ENCODE measurements at places on chromosomes 2 and 18. TPM values are rescaled to one million over a fixed set of nuclear protein-coding genes. Genes with fewer than 3 reads are reported as not detected.
A peak's percentile ranks its signal among the peaks of the same experiment; 100 is the strongest.

DNA sequence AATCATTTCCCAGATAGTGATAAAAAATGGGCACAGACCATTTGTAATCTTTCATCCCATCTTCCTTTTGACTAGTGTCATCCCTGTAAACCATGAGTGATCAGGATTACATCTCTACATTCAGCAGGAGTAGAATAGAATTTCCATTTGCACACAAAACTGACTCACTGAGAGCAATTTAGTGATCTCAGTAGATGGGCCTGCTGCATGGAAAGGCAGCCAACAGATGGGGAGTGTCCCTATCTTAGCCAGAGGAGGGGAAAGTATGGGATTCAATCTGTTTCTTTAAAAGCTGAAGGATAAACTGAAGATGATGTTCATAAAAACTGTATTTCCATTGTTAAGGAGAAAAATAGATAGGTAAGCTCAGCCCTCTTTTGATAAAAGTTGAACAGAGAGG, 441.7 kb downstream of the ZNF521 start:
- H3K36me3 ChIP-seq = no peaks in the 10 kb centered on the region
- H3K27me3 ChIP-seq = no peaks in the 10 kb centered on the region
- no peaks in the 10 kb centered on the region for H3K4me1 ChIP-seq
- no peak overlapping the region for H3K4me3 ChIP-seq
- no peak for DNase-seq

DNA sequence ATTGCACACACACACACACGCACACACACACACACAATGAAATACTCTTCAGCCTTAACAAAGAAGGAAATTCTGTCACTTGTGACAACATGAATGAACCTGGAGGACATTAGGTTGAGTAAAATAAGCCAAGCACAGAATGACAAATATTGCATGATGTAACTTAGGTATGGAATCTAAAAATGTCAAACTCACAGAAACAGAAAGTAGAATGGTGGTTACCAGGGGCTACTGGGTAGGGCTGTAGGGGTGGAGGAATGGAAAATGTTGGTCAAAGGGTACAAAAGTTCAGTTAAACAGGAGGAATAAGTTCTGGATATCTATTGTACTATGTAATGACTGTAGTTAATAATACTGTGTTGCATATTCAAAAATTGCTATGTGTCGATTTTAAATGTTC, 29.5 kb downstream of the SCN2A start:
- no peaks in the 10 kb centered on the region for H3K4me1 ChIP-seq
- H3K27ac ChIP-seq = no peak overlapping the region
- H3K27me3 ChIP-seq = no peaks in the 10 kb centered on the region
- H3K36me3 ChIP-seq = no peaks in the 10 kb centered on the region
- no peak for DNase-seq
- no peak overlapping the region for H3K4me3 ChIP-seq

DNA sequence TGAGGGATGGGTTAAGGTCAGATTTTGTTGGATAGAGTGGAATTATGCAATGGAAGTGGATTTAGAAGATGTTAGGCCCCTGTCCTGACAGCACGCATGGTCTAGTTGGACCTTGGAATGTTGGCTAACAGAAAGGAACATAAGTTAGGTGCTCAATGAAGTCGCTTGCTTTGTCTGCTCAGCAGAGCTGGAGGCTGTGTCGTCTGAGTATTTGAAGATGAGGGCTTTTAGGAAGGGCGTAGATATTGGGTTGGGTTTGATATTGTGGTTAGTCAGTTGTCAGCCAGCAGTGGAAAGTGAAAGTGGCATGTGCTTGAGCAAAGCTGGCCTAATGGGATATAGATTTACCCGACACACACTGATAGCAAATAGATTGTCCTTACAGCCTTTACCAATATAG, 239.3 kb downstream of the PRKCE start:
- H3K4me1 ChIP-seq = peaks cover 41% of the 10 kb centered on the region
- H3K27ac ChIP-seq = no peak overlapping the region
- no peaks in the 10 kb centered on the region for H3K27me3 ChIP-seq
- H3K4me3 ChIP-seq = no peak overlapping the region
- no peak for DNase-seq
- H3K36me3 ChIP-seq = no peaks in the 10 kb centered on the region

DNA sequence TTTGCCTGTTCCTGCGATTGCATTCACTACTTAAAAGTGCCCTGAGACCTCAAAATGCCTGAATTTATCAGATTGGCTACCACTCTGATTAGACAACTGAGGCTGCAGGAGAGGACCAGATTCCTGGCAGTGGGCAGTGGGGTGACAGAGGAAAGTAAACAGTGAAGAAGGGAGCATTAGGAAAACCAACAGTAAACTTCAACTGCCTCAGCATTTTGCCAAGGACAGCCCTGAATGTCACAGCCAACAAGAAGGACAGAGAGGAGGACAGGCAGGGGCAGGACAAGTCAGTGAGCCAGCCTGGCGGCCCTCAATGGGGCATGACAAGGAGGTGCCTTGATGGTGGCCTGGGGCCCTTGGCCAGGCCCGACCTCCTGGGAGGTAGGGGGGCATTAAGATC, 24.3 kb downstream of the ACMSD start:
- no peak overlapping the region for H3K4me3 ChIP-seq
- H3K36me3 ChIP-seq = no peaks in the 10 kb centered on the region
- H3K4me1 ChIP-seq = peaks cover 16% of the 10 kb centered on the region
- H3K27me3 ChIP-seq = peaks cover 6% of the 10 kb centered on the region
- no peak for DNase-seq

GRCh38 chr2:126769118-126769517, 113.2 kb downstream of the GYPC start:
- H3K36me3 ChIP-seq = no peaks in the 10 kb centered on the region
- H3K4me1 ChIP-seq = no peaks in the 10 kb centered on the region
- no peak overlapping the region for H3K4me3 ChIP-seq
- no peak for DNase-seq
- no peak overlapping the region for H3K27ac ChIP-seq

GRCh38 chr2:239154971-239155805, 245.6 kb downstream of the HDAC4 start:
- H3K4me1 ChIP-seq = no peaks in the 10 kb centered on the region
- H3K36me3 ChIP-seq = peaks cover 1% of the 10 kb centered on the region
- H3K27me3 ChIP-seq = no peaks in the 10 kb centered on the region
- no peak overlapping the region for H3K27ac ChIP-seq

The OLA1 gene
- total RNA-seq = 105 TPM

DNA sequence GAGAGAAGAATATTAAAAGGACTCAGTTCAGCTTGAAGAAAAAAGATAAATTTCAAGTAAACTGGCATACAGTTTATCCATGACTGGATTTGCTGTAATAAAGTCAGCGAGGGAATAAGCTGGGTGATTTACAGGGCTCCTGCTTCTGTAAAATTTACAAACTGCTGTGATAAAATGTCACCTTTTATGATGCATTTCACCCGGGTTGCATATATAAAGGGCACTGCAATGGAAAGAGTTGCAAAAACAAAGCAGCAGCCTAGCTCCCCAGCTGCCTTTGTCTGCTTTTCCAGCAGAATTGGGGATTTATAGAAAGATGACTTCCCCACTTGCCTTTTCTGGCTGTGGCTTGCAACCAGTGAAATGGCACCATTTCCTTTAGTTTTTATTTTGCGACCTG, 132.5 kb upstream of the LHCGR start:
- H3K36me3 ChIP-seq = no peaks in the 10 kb centered on the region
- H3K4me1 ChIP-seq = no peaks in the 10 kb centered on the region
- no peaks in the 10 kb centered on the region for H3K27me3 ChIP-seq

The MLPH gene
- 45.4 TPM for total RNA-seq

GRCh38 chr18:31203096-31203793, 40.6 kb upstream of the DSC1 start:
- H3K4me3 ChIP-seq = no peak overlapping the region
- no peaks in the 10 kb centered on the region for H3K27me3 ChIP-seq

- peaks cover 33% of the 10 kb centered on the region for H3K4me1 ChIP-seq
- peaks cover 8% of the 10 kb centered on the region for H3K36me3 ChIP-seq
- H3K27me3 ChIP-seq = peaks cover 6% of the 10 kb centered on the region
Measured at GRCh38 chr2:191434072-191434471, 188.9 kb downstream of the MYO1B start.

DNA sequence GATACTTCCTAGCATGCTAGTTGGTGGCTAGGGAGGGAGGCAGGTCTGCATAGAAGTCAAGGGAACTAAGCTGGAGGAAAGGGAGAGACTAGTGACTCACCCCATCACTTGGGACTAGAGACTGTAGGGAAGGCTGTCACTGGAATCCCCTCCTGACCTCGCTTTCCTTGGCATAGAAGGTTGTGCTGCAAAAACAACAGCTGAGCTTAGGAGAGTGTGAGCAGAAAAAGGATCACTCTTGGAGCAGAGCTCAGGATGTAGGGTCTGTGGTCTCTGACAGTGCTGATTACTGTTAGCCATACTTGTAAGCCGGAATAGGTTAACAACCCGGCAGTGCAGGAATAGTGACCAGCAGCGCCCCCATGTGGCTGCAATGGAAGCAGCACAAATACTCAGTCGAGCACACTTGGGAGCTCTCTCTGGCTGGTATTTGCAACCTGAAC, 66.9 kb upstream of the SMAD2 start:
- no peak overlapping the region for H3K4me3 ChIP-seq
- H3K27me3 ChIP-seq = peaks cover 18% of the 10 kb centered on the region
- DNase-seq = no peak

GRCh38 chr18:79697178-79697577, 17.6 kb downstream of the CTDP1 start:
- peaks cover 39% of the 10 kb centered on the region for H3K36me3 ChIP-seq
- peaks cover 4% of the 10 kb centered on the region for H3K27me3 ChIP-seq
- no peak overlapping the region for H3K4me3 ChIP-seq
- peaks cover 8% of the 10 kb centered on the region for H3K4me1 ChIP-seq

The SULT1C2 gene
- total RNA-seq = not detected

The FAP gene
- 101 TPM for total RNA-seq

DNA sequence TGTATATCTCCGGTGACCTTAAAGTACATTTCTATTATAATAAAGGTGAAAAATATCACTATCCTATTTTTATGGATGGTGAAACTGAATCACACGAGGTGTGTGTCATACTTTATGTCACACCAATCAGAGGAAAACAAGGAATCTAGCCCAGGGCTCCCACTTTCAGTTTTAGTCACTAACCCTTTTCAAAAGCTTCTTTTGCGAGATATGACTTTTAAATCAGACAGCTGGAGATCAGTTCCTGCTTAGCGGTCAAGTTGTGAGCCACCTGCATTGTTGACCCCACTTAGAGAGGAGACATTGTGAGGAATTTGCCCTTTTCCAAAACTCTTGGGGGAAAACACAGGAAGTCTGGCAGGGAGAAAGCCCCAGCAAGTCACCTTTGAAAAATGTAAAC, 70.5 kb downstream of the CPS1 start:
- peak overlapping the region; percentile 69 for H3K4me3 ChIP-seq
- H3K27ac ChIP-seq = no peak overlapping the region
- no peak for DNase-seq
- no peaks in the 10 kb centered on the region for H3K27me3 ChIP-seq
- no peaks in the 10 kb centered on the region for H3K4me1 ChIP-seq
- no peaks in the 10 kb centered on the region for H3K36me3 ChIP-seq

DNA sequence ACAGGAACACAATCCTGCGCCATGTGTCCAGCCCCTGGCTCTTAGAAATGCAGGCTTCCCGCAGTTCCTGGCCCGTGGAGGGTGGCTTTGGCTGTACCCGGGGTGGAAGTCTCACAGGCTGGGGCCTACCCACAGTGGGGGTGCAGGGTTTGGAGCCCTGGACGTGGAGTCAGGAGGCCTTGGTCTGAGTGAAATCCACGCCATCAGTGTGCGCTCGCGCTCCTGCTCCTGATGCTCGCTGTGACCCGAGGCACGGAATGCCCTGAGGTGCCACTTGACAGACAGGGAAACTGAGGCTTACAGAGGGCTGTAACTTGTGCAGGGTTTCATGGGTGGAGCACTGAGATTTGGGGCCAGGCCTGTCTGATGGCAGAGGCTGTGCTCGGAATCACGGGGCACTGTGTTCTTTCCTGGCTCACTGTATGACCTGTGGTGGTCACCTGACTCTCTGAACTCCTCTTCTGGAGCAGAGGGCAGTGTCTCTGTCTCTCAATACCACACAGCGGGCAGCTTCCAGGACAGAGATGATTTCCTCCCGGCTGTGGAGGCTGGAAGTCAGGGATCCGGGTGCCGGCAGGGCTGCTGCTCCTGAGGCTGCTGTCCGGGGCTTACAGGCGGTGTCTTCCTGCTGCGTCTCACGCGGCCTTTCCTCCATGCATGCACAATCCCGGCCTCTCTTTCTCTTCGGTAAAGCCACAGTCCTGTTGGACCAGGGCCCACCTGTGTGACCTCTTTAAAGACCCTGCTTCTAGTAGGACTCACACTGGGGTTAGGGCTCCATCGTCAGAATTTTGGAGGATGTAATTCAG, 25.9 kb upstream of the ALLC start:
- no peak overlapping the region for H3K27ac ChIP-seq
- peaks cover 25% of the 10 kb centered on the region for H3K27me3 ChIP-seq
- H3K4me3 ChIP-seq = no peak overlapping the region
- no peak for DNase-seq
- no peaks in the 10 kb centered on the region for H3K36me3 ChIP-seq

The ACKR3 gene
- total RNA-seq = 0.12 TPM

- H3K27ac ChIP-seq = peak overlapping the region; percentile 99
- no peak for DNase-seq
- H3K36me3 ChIP-seq = no peaks in the 10 kb centered on the region
- H3K4me1 ChIP-seq = peaks cover 18% of the 10 kb centered on the region
- H3K4me3 ChIP-seq = peak overlapping the region; percentile 95
Measured at GRCh38 chr18:21599585-21600525, 649 bp downstream of the ESCO1 start.

Data from HFFc6 (cell line).